NCI-H2081 treated with DMSO at 0.1 percent for 48 hours (cell line): ENCODE measurements at places on chromosomes 13 and 19.

- DNase-seq: no peak
Measured at GRCh38 chr19:22634450-22634827, 315 bp downstream of the ZNF492 start.

GRCh38 chr13:74646091-74646490 is 511.9 kb upstream of the KLF12 start:
- no peak for DNase-seq

GRCh38 chr13:99269627-99270241 is 11.6 kb upstream of the GPR18 start:
- no peak for DNase-seq

GRCh38 chr19:40322951-40323615 is 25.1 kb downstream of the C19orf47 start:
- no peak for DNase-seq

DNA sequence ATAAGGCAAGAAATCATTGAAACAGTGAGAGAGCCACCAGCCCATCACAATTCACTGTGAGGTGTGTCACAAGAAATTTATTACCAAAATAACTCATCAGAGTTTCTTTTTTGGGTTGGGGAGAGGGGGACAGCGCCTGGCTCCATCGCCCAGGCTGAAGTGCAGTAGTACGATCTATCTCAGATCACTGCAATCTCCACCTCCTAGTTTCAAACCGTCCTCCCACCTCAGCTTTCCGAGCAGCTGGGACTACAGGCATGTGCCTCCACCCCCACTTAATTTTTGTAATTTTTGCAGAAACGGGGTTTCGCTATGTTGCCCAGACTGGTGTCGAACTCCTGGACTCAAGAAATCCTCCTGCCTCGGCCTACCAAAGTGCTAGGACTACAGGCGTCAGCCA is 3.6 kb downstream of the IFNL1 start:
- DNase-seq: no peak

DNA sequence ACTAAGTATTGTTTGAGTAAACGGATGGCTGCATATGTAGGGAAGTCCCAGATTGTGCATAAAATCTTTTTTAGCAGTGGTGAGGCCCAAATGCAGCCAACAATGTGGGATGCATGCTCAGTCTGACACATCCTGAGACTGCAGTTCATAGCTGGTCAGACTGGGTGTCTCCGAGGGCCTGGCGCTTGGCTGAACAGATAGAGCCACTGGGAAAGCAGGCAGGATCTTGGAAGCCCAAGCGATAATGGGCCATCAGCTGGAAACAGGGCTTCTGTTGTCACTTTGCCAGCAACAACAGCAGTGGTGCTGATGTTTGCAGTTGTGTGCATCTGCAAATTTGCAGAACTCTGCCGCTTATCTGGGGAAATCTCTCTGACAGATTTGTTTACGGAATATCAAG is 36.1 kb downstream of the MTUS2 start:
- no peak for DNase-seq
